GM04504 (cell line): ENCODE measurements at places on chromosomes 2 and 18.
A peak's percentile ranks its signal among the peaks of the same experiment; 100 is the strongest.

- DNase-seq: no peak
Observed at GRCh38 chr2:11391942-11392266, 47.5 kb upstream of the ROCK2 start.

GRCh38 chr2:193348055-193348454 lies 1153.3 kb upstream of the TMEFF2 start:
- DNase-seq: no peak

DNA sequence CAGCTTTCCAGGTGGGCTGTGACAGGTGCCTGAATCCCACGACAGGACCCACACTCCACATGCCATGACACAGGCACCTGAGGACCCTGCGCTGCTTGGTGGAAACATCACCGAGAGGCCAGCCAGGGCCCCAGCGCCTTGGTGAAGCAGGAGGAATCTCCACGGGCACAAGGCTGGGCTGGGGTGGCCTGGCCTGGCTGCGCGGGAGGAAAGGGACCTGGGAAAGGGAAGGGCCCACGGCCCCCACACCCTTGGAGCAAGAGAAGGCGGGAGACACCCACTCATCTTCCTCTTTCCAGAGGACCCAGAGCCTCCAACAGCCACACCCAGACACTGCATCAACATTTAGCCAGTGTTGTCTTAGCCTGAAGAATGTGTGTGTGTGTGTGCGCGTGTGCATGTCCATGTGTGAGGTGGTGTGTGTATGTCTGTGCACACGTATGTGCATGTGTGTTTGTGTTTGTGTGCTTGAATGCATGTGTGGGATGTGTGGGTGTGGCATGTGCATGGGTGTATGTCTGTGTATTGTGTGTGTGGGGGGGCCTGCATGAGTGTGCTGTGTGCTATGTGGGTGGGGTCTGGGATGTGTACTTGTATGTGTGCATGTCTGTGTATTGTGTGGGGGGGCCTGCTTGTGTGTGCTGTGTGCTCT lies 6.3 kb upstream of the OTOS start:
- DNase-seq: no peak

DNA sequence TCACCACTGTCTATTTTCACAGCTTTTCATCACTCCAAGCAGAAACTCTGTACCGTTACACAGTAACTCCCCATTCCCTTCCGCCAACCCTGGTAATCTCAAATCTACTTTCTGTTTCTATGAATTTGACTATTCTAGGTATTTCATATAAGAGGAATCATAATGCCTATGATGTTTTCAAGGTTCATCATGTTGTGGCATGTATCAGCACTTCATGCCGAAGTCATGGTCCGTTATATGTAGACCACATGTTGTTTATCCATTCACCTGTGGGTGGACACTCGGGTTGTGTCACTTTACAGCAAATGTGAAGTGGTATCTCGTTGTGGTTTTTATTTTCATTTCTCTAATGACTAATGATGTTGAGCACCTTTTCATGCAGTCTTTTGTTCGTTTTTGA lies 21.6 kb downstream of the CPSF3 start:
- DNase-seq: no peak

- no peak for DNase-seq
Observed at GRCh38 chr2:204133476-204133875, 196.9 kb downstream of the ICOS start.

DNA sequence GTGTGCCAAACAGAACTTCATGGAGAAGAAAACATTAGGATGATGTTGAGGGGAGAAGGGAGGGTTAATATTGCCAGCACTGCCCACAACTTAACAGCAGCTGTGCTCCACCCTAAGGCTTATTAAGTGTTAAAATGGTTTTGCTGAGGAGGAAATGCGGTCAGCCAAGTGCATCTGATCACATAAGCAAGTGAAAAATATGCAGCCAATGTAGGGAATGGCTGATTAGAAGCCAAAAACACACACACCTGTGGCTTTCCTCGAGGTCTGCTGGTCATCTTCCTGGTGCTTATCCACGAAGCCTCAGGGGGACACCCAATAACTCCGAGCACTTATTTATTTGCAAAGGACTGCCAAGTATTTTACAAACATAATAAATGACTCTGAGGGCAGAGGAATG lies 66.3 kb upstream of the GPR45 start:
- DNase-seq: no peak

DNA sequence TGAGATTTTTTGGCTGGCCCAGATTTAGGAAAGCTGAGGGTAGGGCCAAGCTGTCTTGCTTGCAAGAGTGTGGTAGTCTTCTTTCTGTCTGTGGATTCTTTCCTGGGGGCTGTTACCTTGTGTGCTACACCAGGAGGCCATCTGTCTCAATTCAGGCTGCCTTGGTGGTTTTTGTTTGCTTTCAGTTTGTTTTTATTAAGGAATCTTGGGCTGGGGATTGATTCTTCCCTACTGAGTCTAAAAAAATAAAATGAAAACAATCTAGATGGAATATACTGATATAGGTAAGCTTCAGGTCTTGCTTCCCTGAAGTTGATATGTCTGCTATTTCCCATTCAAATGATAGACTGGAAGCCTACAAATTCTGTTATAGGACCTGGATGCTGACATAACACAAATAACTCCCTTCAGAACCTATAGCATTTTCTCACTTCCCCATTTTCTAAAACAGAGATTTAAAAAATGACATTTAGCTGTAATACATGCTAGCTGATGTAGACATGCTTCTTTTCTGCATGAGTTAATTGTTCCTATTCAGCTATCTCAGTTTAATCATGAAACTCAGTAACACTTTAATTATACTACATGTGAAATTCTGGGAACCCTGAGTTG lies 5.3 kb downstream of the LHCGR start:
- DNase-seq: no peak

- DNase-seq: no peak
Observed at GRCh38 chr2:69815717-69816116, 13.7 kb upstream of the GMCL1 start.

DNA sequence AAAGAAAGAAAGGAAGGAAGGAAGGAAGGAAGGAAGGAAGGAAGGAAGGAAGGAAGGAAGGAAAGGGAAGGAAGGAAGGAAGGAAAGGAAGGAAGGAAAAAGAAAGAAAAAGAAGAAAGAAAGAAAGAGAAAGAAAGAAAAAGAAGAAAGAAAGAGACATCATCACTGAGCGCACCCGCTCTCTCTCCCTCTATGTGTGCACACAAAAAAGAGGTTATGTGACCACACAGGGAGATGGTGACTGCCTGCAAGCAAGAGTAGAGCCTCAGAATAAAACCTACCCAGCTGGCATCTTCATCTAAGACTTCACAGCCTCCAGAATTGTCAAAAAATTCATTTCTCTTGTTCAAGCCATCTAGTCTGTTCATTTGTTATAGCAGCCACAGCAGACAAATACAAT lies 1307.4 kb upstream of the ACVR2A start:
- no peak for DNase-seq

- DNase-seq: no peak
Observed at GRCh38 chr2:29650631-29651097, 270.7 kb downstream of the ALK start.

DNA sequence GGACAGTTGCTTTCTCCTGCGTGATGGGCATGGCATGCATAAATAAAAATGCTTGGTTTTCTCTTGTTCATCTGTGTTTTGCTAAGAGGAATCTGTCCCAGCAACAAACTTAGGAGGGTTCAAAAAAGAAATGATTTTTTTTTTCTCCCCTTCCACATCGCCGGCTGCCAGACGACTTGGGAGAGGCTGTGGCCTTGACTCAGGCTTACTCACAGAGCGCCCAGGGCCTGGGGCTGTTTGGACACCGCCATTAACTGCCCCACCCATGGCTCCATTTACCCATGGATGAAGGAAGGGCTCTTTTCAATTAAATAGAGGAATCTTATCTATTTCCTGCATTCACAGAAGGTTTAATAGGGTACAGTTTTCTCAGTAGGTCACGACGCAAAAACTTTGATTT lies 22.3 kb upstream of the SERPINB5 start:
- DNase-seq: no peak

- DNase-seq: no peak
Observed at GRCh38 chr2:95018301-95018700, 7.2 kb upstream of the MAL start.

GRCh38 chr18:79507076-79507545 lies 111.4 kb downstream of the NFATC1 start:
- peak; percentile 37 for DNase-seq

- peak; percentile 32 for DNase-seq
Observed at GRCh38 chr2:168935810-168936581, 34.9 kb downstream of the G6PC2 start.

DNA sequence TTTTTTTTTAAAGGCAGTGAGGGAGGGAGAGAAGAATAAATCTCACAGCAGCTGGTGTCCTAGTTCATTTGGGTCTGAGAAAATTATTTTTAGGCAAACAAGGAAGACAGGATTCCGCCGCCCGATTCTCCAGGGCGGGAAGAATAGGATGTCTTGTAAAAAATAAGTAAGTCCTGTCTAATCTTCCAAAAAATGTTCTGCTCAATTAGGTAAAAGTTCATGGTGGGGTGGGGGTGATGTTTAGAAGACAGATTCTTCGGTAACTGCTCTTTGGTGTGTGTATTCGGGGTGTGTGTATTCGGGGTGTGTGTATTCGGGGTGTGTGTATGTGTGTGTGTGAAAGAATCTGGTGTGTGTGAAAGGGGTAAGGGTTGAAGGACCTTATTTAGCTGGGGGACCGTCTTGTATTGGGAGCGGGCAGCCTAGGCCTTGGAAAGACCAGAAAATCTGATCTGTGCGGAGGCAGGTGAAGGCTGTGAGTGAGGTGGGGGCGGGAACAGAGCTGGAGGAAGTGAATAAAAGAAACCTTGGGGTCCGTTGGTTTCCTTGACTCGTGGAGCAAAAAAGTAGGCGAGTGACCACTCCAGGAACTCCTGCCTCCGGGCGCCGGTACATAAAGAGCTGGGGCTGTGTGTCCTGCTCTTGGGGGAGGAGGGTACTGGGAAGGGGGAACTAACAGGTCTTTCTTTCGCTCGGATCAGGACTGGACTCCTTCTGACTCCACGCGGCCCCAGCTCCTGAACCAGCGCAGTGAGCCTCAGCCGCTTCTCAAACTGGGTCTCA lies 4.4 kb upstream of the PAX3 start:
- no peak for DNase-seq

DNA sequence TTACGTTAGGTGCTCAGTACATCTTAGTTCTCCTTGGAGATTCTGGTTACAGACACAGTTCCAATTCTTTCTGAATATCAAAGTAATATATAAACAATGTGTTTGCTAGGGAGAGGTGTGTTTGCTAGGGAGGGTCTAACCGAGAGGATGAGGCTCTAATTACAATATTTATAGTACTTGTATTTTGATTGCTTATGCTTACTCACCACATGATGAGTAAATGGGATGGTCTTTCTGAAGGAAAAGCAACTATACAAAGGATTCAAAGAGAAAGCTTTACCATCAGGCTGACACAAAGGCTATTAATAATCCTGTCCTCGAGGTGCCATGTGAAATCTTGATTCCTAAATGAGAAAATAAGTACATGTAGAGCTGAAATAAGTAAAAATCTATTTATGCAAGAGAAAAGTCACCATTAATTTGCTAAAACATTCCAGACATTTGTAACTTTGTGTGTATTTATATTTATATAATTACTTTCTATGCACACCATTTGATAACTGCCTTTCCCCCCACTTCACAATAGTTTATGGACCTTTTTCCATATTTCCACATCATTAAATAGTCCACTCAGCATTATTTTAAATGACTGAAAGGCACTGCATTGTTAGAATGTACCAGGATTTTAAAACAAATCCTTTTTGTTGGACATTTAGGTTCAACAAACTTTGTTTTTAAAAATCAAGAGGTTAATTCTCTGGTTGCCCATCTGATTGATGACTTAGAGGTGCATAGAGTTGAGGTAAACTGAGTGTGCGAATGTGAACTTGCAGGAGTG lies 94.5 kb upstream of the FN1 start:
- no peak for DNase-seq

DNA sequence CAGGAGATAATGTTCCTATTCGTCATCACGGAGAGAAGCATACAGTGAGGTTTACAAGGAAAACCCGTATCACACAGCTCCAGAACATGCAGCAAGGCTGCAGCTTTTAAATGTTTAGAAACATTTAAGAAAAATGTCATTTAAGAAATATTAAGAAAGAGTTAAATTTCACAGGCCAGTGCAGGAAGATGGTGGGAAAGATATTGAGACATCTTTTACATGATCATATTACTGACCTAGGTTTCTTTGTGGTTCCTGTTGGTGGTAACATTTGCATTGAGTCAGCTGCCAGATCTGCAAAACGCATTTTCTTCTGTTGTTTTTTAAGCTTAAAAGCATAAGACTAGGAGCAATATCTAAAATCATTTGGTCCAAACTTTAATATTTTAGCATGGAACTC lies 44.9 kb downstream of the CPO start:
- DNase-seq: no peak

- peak; percentile 78 for DNase-seq
Observed at GRCh38 chr2:71833855-71834560, 313.7 kb downstream of the CYP26B1 start.

- DNase-seq: no peak
Observed at GRCh38 chr18:52766002-52766545, 426.1 kb downstream of the DCC start.

DNA sequence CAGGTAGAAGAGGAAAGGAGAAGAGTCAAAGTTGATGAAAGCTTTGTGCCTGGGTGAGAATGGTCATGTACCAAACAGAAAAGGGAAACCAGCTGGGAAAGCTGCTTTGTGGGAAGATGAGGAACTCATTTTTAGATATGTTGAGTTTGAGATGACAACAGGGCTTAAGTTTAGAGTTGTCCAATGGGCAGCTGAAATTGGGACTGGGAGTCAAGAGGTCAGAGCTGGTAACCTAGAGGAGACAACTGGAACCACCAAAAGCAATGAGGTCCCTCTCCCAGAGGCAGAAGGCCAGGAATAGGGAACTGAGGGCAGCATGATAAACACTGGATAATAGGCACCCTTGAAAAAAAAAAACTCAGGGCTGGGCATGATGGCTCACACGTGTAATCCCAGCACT lies 48.8 kb downstream of the SLC4A1AP start:
- no peak for DNase-seq

DNA sequence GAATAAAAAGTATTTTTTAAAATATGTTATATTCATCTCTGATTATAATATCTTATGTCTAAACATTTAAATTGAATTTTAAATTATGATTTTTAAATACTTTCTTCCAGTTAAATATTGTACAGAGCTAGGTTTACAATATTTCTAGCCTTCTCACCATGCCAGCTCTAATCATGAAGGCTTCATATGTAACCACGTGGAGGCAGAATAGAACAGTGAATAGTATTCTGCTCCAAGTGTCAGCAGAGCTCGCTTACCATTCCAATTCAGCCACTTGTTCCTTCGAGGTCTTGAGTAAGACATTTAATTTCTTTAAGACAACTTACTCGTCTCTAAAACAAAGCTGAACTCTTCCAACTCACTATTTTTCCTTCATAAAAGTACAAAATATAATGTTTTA lies 871.8 kb downstream of the SUCLG1 start:
- no peak for DNase-seq
